ENCODE measurements at places on chromosomes 4 and X.

- DNase-seq: no peak
These were observed 101.3 kb downstream of the CORIN start for GRCh38 chr4:47736555-47736954.

DNA sequence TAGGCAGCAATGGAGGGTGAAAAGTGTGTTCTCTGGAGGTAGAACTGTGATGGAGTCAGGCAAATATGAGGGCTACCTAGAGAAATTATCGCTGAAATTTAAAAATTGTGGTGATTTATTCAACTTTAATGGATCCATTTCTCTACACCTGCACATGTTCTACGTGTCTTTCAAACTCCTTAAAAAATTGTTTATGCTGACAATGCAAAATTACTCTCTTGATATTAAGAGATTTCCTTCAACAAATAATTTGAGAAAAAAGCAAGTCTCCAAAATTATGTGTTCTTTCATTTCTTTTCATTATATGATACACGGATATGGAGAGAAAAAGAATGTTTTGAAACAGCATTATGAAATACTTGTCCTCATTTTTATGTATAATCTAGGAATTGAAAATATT, 1151.4 kb upstream of the PABPC4L start:
- DNase-seq: no peak

DNA sequence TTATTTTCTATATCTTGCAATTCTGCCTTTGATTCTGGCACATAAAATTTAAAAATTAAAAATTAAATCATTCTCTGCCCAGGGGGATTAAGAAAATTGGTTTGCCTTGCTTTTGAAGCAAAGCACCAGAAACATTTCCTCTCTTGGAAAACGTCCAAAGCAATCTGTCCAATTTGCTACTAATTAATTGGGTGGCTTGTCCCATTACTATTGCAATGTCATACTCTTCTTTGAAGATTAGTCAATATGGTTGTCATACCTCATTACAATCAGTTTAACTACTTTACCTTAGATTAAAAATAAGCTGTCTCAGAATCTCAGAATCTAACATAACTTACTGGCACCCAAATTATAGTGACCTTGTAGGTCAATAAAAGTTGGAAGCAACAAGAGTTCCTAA, 208.8 kb downstream of the TMA16 start:
- DNase-seq: no peak

DNA sequence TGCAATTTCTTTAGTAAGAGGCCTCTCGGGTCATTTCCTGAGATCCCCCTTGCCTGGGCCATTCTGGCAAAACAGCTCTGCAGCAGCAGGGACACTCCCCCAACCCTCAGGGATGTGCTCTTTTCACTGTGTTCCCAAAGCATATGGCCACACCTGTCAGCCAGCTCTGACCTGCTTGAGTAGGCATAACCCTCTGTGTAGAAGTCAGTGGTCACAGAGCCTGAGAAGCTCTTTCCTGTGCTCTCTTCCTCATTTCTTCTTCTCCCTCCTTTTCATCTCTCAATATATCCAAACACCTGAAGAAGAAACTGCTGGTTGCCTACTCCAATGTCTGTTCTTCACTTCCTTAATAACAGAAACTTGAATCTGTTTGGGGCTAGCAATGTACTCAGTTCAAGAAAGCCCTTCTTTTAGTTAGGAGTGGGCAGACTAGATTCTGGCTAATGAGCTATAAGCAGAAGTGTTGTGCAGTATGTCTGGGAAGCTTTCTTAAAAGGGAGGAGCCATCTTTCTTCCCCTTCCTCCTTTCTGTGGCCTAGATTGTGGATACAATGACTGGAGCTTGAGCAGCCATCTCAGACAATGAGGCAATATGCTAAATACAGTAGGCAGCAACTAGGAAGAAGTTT, 73.3 kb downstream of the PRPS1 start:
- DNase-seq: no peak

DNA sequence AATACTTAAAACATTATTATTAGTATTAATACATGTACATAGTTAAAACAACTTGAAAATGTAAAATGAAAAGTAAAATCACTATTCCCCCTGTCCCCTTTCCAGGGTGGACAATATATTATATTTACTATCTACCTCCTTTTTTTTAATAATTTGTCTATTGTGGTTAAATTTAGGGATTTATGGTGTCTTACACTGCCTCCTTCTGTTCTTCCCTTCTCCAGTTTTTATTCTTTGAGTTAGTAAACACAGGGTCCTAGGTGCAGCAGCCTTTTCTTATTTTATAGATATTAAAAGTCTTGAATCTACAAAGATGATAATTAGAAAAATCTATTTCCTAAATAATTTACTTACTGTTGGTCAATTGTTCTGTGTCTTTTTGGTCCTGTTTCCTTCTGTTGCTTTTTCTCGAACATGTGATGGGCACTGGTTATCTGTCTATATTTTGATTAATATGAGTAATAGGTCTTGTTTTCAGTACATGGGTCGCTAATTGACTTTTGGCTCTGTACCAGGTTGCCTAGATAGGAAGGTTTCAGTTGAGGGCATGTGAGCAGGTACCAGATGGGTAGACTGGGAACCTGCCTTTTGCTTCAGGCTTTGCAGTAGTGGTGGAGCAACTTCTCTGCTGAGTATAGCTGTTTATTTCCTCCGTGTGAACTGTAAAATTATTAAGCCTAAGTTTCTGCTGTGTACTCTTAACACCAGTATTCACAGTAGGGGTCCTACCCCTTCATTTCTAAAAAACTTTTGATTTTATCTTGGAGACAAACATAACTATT, 1.1 kb downstream of the NUDT9 start:
- DNase-seq: no peak
